PC-9 (cell line): ENCODE measurements at places on chromosomes 2 and 18. TPM values are rescaled to one million over a fixed set of nuclear protein-coding genes. Genes with fewer than 3 reads are reported as not detected.

The CIB4 gene
- not detected in 2 replicates for total RNA-seq

The ADCYAP1 gene
- not detected in 2 replicates for total RNA-seq

The ZNF396 gene
- 1.9 and 2.0 TPM in 2 replicates for total RNA-seq

The ANKRD62 gene
- total RNA-seq, result 0.20 TPM in 1 of 2 replicates, not detected in the other
